ENCODE measurements at places on chromosomes 7 and 10.

GRCh38 chr7:51680594-51681399 lies 364.2 kb upstream of the COBL start:
- no peak for DNase-seq

GRCh38 chr7:148770004-148770403 lies 71.3 kb downstream of the CUL1 start:
- DNase-seq = no peak

- DNase-seq = no peak
These were observed 18.6 kb downstream of the FOXK1 start for GRCh38 chr7:4700577-4701235.

GRCh38 chr7:39238234-39238869 lies 260.6 kb downstream of the POU6F2 start:
- no peak for DNase-seq

DNA sequence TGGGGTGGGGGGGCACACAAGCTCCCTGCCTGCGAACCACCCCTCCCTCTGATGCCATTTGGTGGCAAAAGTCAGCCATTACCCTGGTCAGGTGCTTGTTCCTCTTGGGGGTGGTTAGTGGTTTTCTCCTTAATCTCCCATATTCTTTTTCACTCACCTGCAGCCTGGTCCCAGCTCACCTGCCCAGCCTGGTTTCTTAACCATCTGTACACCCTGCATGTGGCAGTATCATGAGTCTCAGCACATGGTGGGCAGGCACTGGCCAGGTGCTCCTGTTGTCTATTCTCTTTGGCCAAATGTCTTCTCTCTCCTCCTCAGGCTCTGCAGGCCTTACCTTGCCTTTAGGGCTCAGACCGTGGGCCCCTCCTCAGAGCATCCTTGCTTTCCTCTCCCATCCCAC lies 30.5 kb downstream of the OGDH start:
- no peak for DNase-seq

DNA sequence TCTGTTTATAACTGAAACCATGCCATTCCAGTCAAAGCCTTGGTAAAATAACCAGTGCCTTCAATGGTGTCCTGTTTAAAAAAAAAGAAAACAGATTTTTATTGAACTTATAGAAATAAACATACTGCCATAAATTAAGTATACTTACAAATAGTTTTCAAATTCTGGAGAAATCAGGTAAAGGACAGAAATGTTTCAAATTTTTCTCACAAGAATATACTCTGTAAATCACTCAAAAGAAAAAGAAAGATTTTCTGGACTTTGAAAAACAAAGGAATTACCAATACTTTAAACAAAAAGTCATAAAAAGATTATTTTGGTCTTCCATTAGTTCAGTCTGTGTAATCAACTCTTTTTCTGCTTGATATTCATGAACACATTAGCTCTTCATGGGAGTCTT lies 23.9 kb downstream of the MRPL32 start:
- DNase-seq = no peak

DNA sequence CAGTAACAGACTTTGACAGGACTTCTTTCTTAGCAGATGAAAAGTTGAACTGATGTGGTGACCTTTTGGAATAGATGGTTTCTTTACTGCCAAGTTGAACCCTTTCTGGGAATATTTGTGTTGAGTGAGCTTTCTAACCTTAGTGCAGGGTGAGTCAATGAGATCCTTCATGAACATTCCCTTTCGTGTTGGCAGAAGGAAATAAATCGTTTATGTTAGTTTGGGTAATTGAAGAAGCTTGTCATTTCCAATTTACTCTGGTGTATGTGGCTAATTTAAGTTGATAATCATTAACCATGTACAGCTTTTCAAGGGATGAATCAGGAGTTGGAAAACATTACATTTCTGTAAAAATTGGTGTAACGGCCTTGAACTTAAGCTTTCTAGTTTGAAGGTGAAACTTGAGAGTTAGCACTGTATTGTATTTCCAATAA lies 43.4 kb downstream of the PTTG1IP2 start:
- DNase-seq = no peak

DNA sequence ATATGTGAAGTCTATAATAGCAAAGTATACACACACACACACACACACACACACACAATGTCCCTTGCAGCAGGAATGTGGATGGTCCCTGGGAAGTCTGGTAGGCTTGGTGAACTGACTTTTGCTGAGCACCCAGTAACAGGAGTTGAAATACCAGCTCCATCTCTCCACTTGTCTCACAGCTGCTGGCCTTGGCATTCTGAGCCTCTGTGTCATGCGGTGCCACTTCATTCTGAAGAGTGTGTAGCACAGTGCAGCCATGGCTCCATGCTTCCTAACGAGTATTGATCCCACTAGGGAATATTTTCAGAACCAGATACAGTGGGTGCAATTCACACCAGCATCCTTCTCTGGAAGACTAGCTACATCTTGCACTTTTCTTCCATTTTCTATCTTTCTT lies 192.4 kb downstream of the ADARB2 start:
- DNase-seq = no peak

DNA sequence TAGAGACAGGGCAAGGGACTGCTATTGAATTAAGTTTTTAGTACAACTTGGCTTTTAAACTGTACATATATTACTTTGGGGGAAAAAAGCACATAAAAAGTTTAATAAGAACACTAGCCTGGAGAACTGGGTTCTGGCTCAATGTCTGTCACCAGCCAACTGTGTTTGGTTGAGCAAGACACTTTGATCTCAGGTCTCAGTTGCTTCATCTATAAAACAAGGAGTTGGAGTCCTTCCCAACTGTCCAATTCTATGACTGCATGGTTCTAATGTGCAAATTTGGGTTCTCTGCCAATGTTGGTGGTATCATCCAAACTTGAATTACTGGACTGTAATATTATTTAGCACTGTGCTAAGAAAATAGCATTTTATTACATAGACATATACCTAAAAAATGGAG lies 50.3 kb downstream of the ATXN7L1 start:
- DNase-seq = no peak

GRCh38 chr10:36766415-36766810 lies 359.0 kb upstream of the ANKRD30A start:
- no peak for DNase-seq

DNA sequence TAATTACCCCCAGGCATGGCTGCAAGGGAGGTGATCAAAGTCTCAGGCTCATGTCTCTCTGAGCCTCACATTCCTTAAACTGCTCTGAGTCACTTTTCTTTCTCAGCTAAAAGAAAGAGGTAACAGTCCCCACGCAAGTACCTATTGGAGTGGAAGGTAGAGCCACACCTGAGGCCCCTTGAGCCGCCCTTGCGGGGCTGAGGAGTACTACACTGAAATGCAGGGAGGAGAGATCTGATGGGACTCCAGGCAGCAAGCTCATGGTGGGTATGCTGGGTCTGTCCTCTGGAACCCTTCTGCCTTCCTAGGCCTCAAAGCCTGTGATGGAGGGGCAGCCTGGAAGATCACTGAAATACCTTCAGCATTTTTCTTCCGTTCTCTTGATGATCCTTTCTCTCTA lies 960.0 kb downstream of the DNAJB9 start:
- DNase-seq = no peak

DNA sequence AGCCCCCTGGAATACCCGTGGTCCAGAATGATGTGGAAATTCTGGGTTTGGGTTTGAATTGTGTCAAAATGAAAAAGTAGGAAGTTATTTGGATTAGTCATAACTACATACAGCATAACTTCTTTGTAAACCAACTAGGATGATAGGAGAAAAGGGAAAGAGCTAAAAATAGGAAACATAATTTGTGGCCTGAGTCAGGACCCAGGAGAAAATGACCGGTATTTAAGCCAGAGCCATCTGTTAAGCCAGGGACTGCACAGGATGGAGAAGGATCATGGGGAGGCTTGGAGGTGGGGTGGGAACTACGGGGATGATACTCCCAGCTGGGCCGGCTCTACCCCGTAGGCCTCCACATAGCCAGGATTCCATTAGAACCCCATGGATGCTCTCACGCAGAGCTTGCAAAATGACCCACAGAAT lies 98.6 kb downstream of the MYOF start:
- no peak for DNase-seq

DNA sequence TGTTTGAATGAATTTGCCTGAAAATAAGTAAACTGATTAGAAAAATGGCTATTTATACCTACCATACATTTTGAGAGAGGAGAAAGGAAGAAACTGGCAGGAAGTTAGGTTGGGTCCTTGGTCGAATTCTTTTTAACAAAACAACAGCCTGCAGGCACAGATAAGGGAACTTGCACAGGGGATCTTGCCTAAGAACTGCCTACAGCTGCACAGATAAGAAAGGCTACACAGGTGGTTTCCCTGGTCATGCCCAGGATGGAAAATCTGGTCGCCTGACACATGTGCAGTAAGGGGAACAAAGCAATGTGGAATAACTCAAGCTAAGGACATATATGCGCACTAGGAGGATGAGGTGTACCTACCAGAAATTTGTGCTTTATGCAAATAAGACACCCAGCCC lies 732.1 kb upstream of the POT1 start:
- DNase-seq = no peak

- no peak for DNase-seq
These were observed 326.2 kb upstream of the KAT6B start for GRCh38 chr10:74500026-74500704.

GRCh38 chr7:33062023-33062781 lies at the start of gene NT5C3A:
Gene NT5C3A, minus strand, starts transcription at chr7:33062776. Its CDS starts 71 bp downstream, at chr7:33062705.
- DNase-seq = no peak

GRCh38 chr7:17293481-17293880 lies 5.0 kb upstream of the AHR start:
- no peak for DNase-seq

DNA sequence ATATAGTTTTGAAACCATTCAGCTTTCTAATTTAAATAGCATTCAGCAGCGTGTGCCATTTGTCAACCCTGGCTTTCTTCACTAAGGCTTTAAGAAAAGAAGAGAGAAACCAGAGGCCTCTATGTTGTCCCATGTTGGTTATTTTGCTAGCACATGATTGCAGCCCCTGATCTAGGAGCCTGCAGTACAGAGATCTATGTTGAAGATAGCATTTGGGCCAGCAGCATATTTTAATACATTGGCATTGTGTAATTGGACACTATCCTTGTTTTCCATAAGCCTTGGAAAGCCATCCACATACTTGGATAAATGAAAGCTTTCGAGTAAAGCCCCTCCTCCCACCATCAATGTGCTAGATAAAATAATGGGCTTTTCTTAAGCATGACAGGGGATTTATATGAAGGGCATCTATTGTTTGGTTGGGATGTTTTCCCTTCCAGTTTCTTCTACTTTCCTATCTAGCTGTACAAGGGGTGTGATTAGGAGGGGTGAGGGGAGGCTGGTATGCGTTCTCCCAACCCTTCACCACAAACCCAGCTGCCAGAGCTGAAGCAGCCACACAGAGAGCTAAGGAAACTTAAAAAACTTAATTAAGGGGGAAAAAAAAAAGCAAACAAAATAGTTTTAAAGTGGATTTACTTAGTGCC lies 23.1 kb upstream of the SDHAF3 start:
- DNase-seq = no peak

GRCh38 chr10:49611816-49612512 lies 1.9 kb downstream of the SLC18A3 start:
- DNase-seq = no peak

All from CD8-positive, alpha-beta T cell (primary cell).